ENCODE measurements at places on chromosomes 7 and 10. TPM values are rescaled to one million over a fixed set of nuclear protein-coding genes. Genes with fewer than 3 reads are reported as not detected.

The TMEM270 gene
- not detected for total RNA-seq

GRCh38 chr7:45901566-45901965 is 13.3 kb downstream of the IGFBP1 start:
- no peak overlapping the region for H3K4me3 ChIP-seq
- no peak for DNase-seq
- H3K36me3 ChIP-seq: no peaks in the 10 kb centered on the region
- H3K4me1 ChIP-seq: no peaks in the 10 kb centered on the region
- no peak overlapping the region for H3K27ac ChIP-seq

The COL1A2 gene
- not detected for total RNA-seq

- no peaks in the 10 kb centered on the region for H3K4me1 ChIP-seq
- no peak overlapping the region for H3K27ac ChIP-seq
- H3K4me3 ChIP-seq: no peak overlapping the region
- no peaks in the 10 kb centered on the region for H3K27me3 ChIP-seq
- H3K36me3 ChIP-seq: no peaks in the 10 kb centered on the region
- no peak for DNase-seq
Measured at GRCh38 chr10:18723801-18724200, 64.6 kb downstream of the ARL5B start.

GRCh38 chr7:131848033-131848432 is 291.6 kb upstream of the PODXL start:
- no peaks in the 10 kb centered on the region for H3K27me3 ChIP-seq
- H3K27ac ChIP-seq: no peak overlapping the region
- H3K4me1 ChIP-seq: no peaks in the 10 kb centered on the region
- DNase-seq: no peak
- no peak overlapping the region for H3K4me3 ChIP-seq

GRCh38 chr10:58897236-58897635 is 279.2 kb upstream of the PHYHIPL start:
- H3K4me3 ChIP-seq: no peak overlapping the region
- no peaks in the 10 kb centered on the region for H3K4me1 ChIP-seq
- DNase-seq: no peak
- no peaks in the 10 kb centered on the region for H3K36me3 ChIP-seq
- H3K27me3 ChIP-seq: no peaks in the 10 kb centered on the region

GRCh38 chr7:108497082-108497725 is 28.7 kb downstream of the PNPLA8 start:
- H3K4me3 ChIP-seq: no peak overlapping the region
- H3K4me1 ChIP-seq: no peaks in the 10 kb centered on the region
- peak; percentile 45 for DNase-seq
- H3K36me3 ChIP-seq: no peaks in the 10 kb centered on the region
- no peak overlapping the region for H3K27ac ChIP-seq

GRCh38 chr10:88958721-88959120 is 6.1 kb upstream of the ACTA2 start:
- DNase-seq: no peak
- no peaks in the 10 kb centered on the region for H3K27me3 ChIP-seq
- no peak overlapping the region for H3K27ac ChIP-seq

The CNTNAP2 gene
- 0.20 TPM for total RNA-seq

The TSPAN15 gene
- total RNA-seq: 2.4 TPM

- H3K4me1 ChIP-seq: no peaks in the 10 kb centered on the region
- no peaks in the 10 kb centered on the region for H3K27me3 ChIP-seq
- no peak overlapping the region for H3K27ac ChIP-seq
- H3K4me3 ChIP-seq: no peak overlapping the region
Measured at GRCh38 chr7:78576236-78576635, 777.7 kb downstream of the PHTF2 start.

The TBX20 gene
- not detected for total RNA-seq

DNA sequence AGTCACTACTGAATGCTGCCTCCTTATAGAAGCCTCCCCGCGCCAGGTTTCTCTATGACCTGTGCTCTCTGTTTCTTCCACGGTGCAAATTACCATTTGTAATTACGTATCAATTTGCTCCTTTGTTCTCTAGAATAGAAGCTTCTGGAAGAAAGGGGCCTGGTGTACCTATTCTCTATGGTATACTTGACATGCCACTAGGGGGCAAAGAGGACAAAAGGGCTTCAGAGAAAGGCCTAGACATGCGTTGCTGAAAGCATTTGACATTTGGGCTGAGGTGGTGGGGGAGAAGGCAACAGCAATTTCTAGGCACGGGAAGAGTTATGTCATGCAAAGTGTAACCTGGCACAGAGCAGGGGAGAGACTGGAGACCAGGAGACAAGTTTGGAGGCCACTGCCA is 148.7 kb downstream of the WDR11 start:
- no peaks in the 10 kb centered on the region for H3K27me3 ChIP-seq
- H3K4me3 ChIP-seq: no peak overlapping the region
- no peaks in the 10 kb centered on the region for H3K4me1 ChIP-seq
- DNase-seq: no peak

DNA sequence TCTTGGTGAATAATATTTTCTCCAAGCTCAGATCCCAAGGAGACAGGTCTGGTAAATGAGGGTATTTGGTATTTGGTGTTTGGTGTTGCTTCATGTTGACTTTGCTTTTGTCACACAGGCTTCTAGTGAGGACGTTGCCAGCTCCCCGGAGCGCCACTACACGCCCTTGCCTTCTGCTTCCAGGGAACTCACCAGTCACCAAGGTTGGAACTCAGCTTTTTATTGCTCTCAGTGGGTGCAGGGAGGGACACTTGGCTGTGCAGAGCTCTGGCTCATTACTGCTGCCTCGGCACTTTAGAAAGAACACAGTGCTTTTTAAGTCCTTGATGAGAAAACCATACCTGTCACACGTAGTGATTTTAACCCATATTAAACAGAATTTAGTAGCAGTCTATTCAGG is 892.9 kb downstream of the LRMDA start:
- no peak overlapping the region for H3K27ac ChIP-seq
- no peak for DNase-seq
- H3K36me3 ChIP-seq: no peaks in the 10 kb centered on the region
- H3K4me3 ChIP-seq: no peak overlapping the region
- no peaks in the 10 kb centered on the region for H3K4me1 ChIP-seq
- H3K27me3 ChIP-seq: no peaks in the 10 kb centered on the region

The ANLN gene
- not detected for total RNA-seq

The GRM8 gene
- not detected for total RNA-seq

The NODAL gene
- total RNA-seq: not detected

All from CD4-positive, alpha-beta memory T cell (primary cell).